ENCODE measurements at places on chromosomes 5 and 9.

DNA sequence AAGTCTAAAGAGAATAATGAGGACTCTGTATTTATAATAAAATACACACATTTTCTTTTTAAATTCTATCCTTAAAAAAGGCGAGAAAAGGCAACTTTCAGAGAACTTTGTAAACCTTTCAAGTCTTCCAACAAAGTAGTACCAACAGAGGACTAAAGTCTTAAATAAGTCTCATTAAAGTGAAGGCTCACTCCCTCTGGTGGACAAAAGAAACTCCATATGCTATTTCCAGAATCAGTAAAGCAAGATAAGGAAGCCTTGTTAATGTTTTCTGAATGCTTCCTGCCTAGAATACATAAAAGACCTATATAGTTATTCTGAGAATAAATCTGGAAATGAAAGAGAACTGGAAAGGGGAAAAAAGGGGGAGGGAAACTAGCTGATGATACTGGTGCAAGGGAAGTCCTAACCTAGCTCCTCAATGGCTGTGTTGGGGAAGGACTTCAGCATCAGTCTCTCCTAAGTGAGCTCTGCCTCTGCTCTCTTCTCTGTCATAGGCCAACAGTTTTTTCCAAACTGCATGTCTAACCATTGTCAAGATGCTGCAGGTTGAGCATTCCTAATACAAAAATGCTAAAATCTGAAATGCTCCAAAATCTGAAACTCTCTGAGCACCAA, 7.2 kb downstream of the HMGCS1 start:
- no peak for DNase-seq

DNA sequence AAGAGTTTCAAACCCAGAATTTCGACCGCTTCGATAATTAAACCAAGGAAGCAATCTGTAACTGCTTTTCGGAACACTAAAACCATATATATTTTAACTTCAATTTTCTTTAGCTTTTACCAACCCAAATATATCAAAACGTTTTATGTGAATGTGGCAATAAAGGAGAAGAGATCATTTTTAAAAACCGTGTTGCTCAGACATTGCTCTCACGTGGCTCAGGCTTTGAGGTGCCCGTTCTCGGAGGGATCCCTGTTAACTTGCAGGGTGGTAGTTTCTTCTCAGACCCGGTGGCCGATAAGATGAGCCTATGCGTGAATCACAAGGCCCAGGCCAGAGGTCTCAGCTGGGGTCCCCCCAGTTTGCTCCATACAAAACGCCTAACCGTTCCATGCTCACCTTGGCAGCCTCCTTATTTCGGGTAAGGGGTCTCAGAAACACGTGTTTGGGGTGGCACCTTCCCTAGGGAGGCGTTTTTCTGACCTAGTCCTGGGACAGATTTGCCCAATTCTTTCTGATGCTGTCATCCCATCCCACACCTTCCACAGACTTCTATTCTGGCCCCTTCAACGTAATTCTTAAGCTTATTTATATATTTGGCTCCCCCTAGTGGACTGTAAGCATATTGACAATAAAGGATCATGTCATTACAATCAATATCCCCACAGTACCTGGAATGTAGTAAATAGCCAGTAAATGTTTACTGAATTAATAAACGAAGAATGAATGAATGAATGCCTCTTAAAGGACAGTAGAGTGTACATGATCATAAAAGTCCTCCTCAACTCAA, 48.1 kb downstream of the THBS4 start:
- DNase-seq = no peak

- DNase-seq = no peak
These were observed 211.0 kb upstream of the PANK3 start for GRCh38 chr5:168790002-168790635.

- no peak for DNase-seq
These were observed 18.3 kb upstream of the TERT start for GRCh38 chr5:1312993-1313833.

DNA sequence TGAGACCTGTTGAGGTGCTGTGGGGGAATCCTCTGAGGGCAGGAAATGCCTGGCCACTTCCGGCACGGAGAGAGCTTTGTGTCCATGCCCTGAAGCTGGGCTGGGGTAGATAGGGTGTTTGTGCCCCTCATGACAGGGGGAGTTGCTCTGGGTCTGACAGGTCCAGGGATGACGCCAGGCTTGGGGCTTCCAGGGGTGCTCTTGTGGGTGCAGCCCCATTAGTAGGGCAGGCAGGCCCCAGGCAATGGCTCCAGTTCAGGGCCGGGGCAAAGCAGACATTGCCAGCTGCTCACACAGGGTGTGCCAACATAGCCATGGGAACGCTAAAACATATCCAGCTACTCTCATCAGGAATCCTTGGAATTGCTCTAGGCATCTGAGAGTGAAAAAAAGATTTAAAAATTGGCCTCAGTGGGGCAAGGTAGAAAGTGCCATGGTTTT, 21.1 kb downstream of the PITX1 start:
- DNase-seq = no peak

GRCh38 chr5:78778538-78778937, 130.0 kb upstream of the LHFPL2 start:
- DNase-seq = no peak

- DNase-seq = no peak
These were observed 45.1 kb downstream of the GAS1 start for GRCh38 chr9:86902176-86902575.

DNA sequence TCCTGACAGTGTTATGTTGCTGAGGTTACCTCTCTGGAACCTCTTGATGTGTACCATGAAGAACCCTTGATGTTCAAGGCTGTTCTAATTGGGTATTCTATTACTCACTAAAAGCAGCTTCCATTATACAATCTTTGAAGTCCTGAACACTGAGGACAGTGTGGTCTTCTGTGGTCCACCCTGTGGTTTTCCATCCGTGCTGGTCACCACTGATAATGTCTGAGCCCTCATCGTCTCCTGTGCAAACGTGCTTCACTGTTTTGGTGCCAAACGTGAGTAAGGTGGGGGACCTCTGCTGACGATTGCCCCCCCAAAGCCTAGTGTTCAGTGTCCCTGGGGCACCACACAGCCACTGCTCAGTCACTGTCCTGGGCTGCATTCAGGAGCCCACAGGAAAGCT, 259.7 kb upstream of the ANKRD55 start:
- DNase-seq = no peak

GRCh38 chr9:127194881-127195713, 69.5 kb upstream of the GARNL3 start:
- DNase-seq = no peak

DNA sequence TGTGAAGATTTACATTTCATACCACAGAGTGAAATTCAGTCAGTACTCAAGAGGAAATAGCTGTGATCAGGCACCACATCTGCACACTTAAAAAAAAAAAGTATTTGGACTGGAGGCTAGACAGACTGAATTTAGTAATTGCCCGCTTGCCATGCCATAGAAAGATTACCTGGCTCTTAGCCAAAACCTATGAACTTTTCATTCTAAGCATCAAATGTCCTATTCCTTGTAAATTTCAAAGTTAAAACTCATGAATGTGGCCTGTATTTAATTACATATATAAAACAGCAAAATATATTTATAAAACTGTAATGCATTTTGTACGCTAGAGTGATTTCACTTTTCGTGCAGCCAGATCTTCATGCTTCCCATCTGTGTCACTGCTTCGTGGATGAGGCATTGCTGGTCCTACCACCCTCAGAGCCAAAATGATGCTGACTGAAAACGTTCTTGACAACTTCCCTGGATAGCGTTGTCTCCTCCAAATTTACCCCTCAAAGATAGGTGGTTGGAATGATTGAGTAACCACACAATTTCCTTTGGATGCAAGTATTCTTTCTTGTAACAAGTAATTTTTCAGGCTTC, 447.9 kb upstream of the SGCD start:
- DNase-seq = no peak

GRCh38 chr5:124154714-124155113, 591.7 kb downstream of the ZNF608 start:
- no peak for DNase-seq

DNA sequence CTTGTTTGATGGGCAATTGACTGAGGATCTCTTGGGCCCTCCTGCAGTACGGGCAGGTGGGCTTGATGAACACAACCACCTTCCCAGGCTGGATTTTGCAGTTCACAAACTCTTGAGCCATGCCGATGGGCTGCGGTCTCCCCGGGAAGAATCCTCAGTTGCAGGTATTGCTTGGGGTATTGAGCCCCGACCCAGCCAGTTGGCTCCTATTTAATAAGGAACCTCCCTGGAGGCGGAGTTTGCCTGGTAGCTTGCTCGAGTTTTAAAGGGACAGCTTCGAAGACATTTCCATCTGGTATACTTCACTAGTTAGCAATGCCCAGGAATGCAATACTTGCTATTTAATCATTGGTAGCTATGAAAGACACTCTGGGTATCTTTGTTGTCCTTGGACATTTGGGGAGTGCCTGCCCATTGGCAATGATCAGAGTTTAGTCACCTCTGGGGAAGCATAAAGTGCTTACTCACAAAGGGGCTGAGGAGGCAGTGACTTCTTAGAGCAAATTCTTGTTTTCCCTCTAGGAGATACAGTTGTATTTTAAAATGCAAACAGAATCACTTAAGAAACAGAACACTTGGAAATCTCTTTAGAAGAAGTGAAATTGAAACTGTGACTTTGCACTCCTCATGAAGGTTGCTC, at the start of gene GLRX:
TSS of gene GLRX (minus strand) at position 185 of the 640 bp plus-strand sequence. CDS start at position 121, 64 bp downstream.
- no peak for DNase-seq

GRCh38 chr5:44885903-44886302, 77.2 kb downstream of the MRPS30 start:
- DNase-seq = no peak

GRCh38 chr9:124658165-124659017, 112.7 kb downstream of the NR6A1 start:
- no peak for DNase-seq

DNA sequence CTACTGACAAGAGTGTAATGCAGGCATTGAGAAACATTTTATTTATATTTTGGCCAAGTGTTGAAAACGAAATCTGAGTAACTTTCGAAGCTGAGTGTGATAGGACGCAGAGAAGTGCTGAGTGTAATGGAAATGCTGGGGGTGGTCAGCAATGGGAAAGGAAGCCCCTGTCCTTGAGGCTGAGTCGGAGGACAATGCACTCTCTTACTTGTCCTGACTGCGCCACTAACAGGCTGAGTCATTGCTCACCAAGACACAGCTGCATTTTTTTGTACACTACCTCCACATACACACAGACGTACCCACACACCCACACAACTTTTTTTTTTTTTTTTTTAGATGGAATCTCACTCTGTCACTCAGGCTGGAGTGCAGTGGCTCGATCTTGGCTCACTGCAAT, 637.7 kb downstream of the SLCO4C1 start:
- no peak for DNase-seq

DNA sequence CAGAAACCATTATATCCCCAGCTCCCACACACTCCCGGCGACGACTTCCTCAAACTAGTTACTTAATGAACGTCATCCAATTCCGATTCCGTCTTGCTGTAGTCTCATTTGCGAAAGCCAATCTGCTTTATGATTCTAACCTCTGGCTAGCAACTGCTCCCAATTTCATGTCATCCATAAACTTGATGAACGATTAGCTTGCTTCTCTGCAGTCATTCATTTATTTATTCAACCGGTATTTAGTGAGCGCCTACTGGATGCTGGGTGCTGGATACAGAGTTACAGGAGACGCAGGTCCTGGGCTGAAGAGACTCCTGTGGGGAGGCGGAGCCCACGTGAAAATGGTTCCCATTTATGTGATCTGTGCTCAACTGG, 46.2 kb downstream of the TSPAN17 start:
- no peak for DNase-seq

DNA sequence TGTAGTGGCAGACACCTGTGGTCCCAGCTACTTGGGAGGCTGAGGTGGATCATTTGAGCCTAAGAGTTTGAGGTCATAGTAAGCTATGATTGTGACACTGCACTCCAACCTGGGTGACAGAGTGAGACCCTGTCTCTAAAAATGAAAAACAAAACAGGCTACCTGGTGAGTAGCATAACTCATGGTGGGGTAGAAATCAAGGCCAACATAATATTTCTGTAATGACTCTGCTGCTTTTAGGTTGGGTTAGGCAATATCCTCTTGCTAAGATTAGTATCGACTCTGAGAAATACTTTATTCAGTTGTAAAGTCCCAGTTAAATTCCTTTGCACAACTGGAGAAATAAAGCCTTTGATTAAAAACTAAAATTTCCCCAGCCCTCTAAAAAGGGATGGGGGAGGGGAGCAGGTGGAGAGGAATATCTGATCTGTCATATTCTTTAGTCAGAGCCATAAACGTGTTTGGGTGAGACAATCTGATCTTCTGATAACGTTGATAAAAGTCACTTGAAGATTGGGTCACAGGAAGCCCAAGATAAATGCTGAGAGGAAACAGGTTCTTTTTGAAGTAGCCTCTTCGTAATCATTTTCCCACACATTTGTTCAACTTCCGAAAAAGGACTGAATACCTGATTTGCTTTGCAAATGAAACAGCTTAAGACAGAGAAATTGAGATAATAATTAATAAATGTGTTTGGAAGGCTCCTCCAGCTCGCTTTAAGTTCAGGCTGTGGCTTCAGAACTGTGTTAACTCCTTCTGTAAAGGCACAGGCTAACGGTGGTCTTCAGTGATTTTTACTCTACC, 14.9 kb downstream of the IL4 start:
- no peak for DNase-seq

DNA sequence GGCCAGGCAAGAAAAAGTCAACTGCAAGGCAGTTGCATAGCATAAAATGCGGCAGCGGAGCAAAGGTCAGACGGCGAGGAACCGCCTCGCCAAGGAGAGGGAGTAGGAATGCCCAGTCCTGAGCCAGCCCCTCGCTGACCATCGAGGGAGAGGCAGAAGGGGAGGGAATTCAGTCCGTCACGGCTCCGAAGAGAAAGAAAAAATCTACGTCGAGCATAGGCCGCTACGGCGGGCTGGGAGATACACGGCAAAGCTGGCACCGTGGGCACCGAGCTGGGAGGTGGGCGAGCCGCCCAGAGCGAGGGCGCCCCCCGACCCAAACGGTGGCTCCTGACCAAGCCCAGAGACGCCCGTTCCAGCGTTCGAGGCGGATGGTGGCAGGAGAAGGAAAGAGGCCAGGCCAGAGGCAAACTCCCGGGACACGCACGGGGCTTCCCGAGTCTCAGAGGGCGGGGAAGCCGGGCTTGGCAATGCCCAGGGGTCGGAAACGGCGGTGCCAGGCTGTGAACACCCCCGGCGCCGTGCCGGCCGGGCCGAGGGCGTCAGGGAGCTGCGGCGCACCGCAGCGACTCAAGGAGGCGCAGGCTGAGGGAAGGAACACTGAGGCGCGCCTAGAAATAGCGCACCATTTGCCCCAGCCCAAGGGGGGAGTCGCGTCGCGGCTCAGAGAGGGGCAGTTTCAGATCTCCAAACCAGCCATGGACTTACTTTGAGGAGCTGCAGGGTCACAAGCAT, 518 bp downstream of the SPRY4 start:
- no peak for DNase-seq

- DNase-seq = no peak
These were observed 19.2 kb downstream of the KCTD16 start for GRCh38 chr5:144189800-144190429.

Measured in cortex of kidney (tissue), 1 donor.